ENCODE measurements at places on chromosomes 6 and 20. TPM values are rescaled to one million over a fixed set of nuclear protein-coding genes. Genes with fewer than 3 reads are reported as not detected.

KCNK16 gene
- total RNA-seq: not detected

MED20 gene
- 20.9 TPM for total RNA-seq

LTB gene
- 0.28 TPM for total RNA-seq

PDE10A gene
- 32.4 TPM for total RNA-seq

DNAH8 gene
- under 0.01 TPM for total RNA-seq
